ENCODE measurements at places on chromosomes 6 and 20.

DNA sequence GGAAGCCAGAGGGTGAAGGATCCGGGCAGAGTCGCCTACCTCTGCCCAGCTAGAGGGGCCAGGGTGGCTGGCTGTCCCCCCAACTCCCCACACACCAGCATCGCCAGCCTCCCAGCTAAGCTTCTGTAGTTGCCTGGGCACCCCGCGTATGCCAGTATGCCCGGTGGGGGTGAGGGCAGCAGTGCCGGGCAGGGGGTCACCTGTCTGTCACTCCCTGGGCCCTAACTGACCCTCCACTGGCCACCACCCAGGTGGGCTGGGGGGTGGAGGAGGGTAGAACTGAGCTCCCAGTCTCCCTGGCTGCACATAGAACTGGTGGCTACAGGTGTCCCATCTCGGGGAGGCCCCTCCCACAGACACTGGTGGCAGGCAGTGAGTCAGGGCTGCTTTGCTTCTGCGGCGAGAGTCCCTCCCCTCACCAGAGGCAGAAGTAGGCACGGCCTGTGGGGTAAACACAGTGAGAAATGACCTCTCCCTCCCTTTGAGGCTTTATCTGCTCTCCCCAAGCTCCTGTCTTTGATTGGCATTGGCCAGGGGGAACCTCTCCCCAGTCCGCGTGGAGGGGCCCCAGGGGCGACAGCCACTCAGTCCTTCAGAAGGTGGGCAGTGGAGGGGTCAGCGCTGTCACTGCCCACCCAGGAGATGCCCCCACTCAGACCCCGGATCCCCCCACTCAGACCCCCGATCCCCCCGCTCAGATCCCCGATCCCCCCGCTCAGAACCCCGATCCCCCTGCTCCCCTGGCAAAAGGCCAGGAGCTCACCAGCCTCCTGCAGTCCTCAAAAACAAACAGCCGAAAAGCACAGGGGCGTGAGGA, 2.5 kb downstream of the NTSR1 start:
- peak; percentile 11 for DNase-seq

GRCh38 chr6:24775520-24776058, 852 bp downstream of the GMNN start:
- no peak for DNase-seq

DNA sequence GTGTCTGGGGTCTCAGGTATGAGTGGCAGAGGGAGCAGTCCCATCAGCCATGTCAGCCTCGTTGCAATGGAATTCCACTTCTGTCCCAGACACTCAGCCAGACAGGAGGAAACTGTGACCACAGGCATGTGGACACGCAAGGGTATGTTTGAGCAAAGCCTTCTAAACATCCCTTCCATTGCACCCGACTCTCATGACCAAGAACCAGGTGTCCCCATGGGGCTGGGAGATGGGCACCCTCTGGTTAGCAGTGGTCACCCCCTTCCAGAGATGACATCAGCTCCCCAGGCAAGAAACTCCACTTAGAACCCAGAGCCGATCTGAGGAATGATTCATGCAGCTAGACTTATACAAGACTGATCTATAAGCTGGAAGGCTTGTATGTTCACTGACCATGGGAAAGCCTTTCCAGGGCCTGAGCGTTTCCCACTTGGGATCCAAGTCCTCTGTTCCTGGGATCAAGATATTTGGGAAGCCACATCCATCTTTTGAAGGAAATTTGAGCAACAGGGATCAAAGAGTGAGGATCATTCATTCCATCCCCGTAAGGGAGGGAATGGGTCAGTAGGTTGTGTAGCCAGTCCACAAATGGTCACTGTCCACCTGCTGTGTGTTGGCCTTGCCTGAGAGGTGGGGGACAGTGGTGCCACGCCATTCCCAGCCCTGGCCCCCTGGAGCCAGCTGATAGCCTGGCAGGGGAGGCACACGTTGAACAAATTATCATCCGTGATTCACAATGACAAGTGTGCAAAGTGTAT, 3.9 kb upstream of the MRGBP start:
- no peak for DNase-seq

- no peak for DNase-seq
Observed at GRCh38 chr6:72031471-72031870, 145.1 kb downstream of the RIMS1 start.

DNA sequence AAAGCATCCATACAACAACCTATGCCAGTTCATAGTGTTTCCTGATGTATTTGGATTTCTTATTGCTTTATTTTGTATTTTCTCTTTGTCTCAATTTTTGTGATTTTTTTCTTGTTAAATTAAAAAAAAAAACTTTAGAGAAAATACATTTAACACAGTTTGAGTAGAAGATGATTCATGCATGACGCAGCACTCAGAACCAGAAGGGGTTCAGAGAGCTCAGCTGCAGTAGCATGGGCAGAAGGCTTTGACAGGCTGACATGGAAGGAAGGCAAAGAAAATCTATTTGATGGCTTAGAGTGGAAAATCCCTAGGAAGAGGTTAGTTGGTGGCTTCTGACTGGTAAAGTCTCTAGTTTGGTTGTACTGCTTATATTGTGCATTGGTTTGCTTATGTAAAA, 207.2 kb upstream of the STXBP5 start:
- no peak for DNase-seq

- DNase-seq: no peak
Observed at GRCh38 chr6:73107016-73107415, 118.3 kb downstream of the KHDC1L start.

DNA sequence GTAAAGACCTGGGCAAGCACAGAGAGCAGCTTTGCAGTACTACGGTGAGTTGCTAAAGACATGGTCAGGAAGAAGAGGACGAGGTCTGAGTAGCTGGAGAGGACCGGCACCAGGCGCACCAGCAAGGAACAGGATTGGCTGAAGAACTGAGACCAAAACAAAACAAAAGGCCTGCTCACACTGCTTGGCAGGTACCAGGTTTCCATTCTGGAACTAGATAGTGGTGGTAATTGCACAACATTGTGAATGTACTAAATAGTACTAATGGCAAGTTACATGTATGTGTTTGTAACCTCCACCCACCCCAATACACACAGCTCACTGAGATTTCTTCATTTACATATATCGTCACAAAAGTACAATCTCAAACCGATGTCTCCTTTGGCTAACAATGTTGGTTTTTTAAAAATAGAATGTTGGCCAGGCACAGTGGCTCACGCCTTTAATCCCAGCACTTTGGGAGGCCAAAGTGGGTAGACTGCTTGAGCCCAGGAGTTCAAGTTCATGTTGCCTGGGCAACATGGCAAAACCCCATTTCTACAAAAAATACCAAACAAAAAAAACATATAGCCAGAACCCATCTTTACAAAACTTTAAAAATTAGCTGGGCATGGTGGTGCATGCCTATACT, 32.5 kb upstream of the LYRM2 start:
- DNase-seq: no peak

- no peak for DNase-seq
Observed at GRCh38 chr6:107009499-107009898, 18.5 kb upstream of the MTRES1 start.

DNA sequence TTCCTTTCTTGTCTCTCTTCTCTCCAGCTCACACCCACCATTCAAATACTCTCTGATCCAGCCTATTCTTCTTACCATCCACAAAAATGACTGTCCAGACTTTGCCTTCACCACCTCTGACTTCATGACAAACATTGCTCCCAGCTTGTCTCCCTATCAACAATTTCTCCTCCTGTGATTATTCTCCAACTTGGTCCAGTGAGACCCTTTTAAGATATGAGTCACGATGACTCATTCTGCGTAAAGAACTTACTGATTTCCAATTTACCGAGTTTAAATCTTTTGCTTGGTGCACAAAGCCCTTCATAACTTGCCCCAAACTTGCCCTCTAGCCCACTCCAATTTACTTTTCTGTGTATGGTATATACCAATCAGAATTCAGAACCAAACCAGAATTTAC, 833.2 kb downstream of the MAFB start:
- no peak for DNase-seq

- DNase-seq: no peak
Observed at GRCh38 chr6:69868961-69869360, 2.6 kb downstream of the COL19A1 start.

GRCh38 chr6:135092724-135093123, 38.1 kb upstream of the HBS1L start:
- no peak for DNase-seq

- DNase-seq: peak; percentile 24
Observed at GRCh38 chr6:127186889-127187288, 68.4 kb downstream of the RSPO3 start.

DNA sequence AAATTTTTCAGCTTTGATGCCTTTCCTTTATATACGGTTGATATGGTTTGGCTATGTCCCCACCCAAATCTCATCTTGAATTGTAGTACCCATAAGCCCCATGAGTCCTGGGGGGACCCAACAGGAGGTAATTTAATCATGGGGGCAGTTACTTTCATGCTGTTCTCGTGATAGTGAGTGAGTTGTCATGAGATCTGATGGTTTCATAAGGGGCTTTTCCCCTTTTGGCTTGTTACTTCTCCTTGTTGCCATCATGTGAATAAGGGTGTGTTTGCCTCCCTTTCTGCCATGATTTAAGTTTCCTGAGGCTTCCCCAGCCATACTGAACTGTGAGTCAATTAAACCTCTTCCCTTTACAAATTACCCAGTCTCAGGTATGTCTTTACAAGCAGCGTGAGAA, 66.8 kb downstream of the ARHGAP18 start:
- no peak for DNase-seq

DNA sequence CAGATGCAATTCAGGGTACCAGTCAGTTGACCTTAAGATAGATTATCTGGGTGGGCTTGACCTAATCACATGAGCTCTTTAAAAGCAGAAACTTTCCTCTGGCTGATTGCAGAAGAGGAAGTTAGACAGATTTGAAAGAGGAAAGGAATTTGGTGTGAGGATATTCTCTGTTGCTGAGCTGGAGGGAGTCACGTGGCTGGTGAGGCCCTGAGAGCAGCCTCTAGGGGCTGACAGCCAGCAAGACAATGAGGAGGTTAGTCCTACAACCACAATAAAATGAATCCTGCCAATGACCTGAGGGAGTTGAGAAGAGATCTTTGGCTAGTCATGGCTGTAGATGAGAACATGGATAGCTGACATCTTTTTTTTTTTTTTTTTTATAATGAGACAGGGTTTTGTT, 87.0 kb upstream of the B3GAT2 start:
- DNase-seq: no peak

DNA sequence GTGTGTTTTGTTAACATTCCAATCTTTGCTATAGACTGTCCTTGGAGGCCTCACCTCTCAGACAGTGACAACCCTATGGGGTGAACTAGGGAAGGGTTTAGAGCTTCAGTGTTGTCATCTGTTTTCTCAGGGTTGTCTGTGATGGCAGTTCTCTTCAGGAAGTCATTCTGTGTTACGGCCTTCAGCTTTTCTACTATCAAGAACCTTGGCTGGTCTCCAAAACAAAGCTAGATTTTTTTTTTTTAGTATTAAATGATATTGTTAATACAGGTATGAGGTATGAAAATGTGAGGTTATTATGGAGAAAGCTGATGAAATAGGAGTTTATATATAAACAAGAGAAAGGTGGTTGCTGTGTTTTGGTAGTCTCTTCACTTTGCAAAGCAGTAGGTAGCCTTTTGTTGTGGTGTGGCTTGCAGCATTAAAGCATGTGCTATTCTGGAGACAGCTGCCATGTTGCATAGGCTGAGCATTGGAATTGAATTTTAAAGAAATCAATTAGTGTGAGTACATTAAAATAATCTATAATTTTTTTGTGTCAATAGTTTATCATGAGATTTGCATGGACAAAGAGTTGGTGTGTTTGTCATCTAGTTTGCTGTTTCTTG, 162.6 kb downstream of the CARMIL1 start:
- DNase-seq: no peak

DNA sequence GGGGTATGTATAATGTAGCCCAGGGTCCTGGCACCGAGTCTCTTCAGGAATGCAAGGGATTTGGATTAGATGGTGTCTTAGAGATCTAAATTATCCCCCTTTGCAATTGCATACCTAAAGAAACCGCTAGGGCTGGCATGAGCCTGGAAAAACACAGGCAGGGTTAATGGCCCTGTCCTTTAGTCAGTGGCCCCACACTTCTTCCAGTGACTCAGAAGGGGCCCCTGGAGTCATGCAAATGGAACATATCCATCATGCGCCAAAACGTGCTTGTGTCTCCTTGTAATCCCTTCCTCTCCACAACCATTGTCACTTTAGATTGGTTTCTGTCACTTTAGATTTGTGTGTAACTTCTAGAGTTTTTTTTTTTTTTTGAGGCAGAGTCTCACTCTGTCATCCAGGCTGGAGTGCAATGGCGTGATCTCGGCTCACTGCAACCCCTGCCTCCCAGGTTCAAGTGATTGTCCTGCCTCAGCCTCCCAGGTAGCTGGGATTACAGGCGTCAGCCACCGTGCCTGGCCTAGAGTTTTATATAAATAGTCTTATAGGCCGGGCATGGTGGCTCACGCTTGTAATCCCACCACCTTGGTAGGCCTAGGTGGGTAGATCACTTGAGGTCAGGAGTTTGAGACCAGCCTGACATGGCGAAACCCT, 8.7 kb upstream of the MYBL2 start:
- DNase-seq: no peak

GRCh38 chr20:43969501-43970182, 55.0 kb downstream of the TOX2 start:
- DNase-seq: no peak

DNA sequence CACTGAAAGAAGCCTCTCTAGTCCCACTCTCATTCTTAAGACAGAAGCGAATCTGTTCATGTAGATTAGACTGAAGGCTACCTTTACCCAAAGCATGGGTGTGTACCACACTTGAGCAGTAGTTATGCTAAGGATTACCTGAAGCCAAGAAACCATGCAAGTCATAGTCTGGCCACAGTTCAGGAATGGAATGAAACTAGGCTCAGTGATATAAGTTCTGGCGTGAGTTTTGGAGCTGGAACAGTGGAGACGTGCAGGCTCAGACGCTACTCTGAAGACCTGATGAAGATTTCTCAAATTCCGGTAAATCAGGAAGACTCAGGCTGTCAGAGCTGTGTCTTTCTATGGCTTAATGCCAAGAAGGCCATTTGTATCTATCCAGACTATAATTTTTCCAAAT, 219.9 kb downstream of the HDGFL1 start:
- DNase-seq: no peak

DNA sequence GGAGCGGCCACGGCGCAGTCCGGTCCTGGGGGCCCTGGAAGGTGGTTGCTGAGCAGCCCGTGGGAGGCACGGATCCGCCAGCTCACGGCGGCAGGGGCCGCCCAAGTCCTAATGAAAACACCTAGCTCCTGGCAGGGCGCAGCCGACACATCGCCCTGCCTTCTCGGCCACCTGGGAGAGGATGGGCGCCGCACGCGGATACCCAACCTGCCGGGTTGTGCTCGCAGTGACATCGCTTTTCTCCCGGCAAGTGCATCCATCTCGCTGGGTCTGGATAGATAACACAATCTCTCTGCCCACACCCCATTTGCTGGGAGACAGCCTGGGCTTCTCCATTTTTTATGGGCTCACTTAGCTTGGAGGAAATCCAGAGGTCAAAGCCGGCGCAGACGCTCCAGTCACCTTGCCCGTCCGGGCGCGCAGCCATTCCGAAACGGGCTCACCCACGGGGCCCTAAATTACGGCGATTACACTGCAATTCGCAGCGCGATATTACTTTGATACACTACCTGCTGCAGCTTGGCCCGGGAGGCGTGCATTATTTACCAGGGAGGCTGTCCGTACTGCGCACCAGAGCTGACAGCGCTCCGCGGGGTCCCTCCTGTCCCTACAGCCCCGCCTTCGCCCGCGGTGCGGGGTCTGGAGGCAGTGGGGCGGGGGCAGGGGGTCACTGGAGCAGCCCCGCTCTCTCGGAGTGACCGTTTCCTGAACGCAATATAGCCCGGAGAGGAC, 36.2 kb upstream of the CCDC167 start:
- DNase-seq: no peak
